ENCODE measurements at places on chromosomes 1 and 21. TPM values are rescaled to one million over a fixed set of nuclear protein-coding genes. Genes with fewer than 3 reads are reported as not detected.
A peak's percentile ranks its signal among the peaks of the same experiment; 100 is the strongest.

Gene CXADR
- total RNA-seq = 0.14 TPM

Gene ATG4C
- total RNA-seq = 11.5 TPM

Gene DPM3
- total RNA-seq = 26.4 TPM

Gene LIN9
- total RNA-seq = 6.4 TPM

Gene TRIM62
- 5.3 TPM for total RNA-seq

Gene TTLL10
- not detected for total RNA-seq

Gene LCE2C
- not detected for total RNA-seq

Gene CD1E
- total RNA-seq = not detected

Gene SSX2IP
- 9.9 TPM for total RNA-seq

Gene CCDC185
- not detected for total RNA-seq

Gene ZSWIM5
- total RNA-seq = 2.9 TPM

Gene SMCP
- total RNA-seq = not detected

Gene MATN1
- 0.31 TPM for total RNA-seq

Gene RNF207
- 20.6 TPM for total RNA-seq

Gene S100B
- total RNA-seq = not detected

GRCh38 chr1:218925777-218926176, 247.9 kb upstream of the LYPLAL1 start:
- DNase-seq = no peak

GRCh38 chr1:159949123-159949522, 3.7 kb upstream of the IGSF9 start:
- no peak for DNase-seq

DNA sequence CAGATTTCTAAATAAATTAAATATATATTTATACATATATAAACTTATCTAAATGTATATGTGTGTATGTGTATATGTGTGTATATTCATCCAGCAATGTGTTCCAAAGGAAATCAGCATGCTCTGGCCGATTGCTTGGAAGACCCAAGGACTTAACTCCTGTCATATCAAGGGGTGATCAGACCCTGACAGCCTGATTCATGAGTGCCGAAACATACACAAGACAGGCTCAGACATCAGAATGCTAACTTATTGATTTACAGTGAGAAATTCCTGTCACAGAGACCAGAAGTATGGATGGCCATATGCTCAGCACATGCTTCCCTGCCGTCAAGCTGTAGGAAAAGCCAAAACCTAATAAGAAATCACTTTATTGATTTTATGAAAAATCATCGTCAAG, 545.1 kb upstream of the NR5A2 start:
- DNase-seq = no peak

- no peak for DNase-seq
Measured at GRCh38 chr1:60762176-60762575, 320.2 kb upstream of the NFIA start.

DNA sequence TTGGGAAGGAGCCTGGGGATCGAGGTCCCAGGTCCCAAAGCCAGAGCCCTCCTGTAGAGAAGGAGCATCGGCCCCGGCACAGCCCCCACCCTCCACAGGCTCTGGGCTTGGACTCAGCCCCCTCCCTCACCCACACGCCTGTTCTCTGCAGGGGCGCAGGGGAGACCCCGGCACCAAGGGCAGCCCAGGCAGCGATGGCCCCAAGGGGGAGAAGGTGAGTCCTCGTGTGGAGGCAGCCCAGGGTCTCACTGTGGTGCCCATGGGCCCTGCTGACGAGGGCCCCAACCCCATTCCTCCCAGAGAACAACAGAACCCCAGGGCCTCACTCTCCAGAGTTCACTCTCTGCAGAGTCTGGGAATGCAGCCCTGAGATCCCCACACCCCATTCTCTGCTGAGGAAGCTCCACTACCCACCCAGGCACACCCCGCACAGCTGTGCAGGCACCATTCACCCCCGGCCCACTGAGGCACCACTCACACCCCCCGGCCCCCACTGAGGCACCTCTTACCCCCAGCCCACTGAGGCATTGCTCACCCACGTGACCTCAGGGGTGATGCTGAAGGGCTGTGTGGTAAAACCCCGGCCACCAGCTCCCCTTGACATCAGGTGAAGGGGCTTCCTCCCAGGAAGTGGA, 21.8 kb downstream of the COL6A2 start:
- no peak for DNase-seq

GRCh38 chr1:48027533-48027835, 30.3 kb upstream of the TRABD2B start:
- no peak for DNase-seq

DNA sequence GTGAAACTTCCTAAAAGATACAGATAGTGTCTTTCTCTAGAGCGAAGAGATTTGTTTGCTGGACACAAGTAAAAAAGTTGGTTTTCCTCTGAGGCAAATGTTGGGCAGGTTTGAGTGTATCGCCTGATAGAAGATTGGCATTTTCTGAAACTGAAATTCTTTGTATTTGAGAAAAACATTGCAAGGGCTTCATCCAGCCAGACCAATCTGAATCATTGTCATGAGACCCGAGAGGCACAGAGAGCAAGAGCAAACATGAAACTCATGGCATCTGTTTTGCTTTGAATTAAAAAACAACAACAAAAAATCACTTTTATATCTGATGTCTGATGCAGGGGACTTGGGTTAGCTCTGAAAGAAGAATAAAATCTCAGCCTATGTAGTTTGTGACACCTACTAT, 379.3 kb upstream of the NCAM2 start:
- DNase-seq = no peak

GRCh38 chr21:38680401-38680800, 125.3 kb upstream of the ETS2 start:
- DNase-seq = no peak

DNA sequence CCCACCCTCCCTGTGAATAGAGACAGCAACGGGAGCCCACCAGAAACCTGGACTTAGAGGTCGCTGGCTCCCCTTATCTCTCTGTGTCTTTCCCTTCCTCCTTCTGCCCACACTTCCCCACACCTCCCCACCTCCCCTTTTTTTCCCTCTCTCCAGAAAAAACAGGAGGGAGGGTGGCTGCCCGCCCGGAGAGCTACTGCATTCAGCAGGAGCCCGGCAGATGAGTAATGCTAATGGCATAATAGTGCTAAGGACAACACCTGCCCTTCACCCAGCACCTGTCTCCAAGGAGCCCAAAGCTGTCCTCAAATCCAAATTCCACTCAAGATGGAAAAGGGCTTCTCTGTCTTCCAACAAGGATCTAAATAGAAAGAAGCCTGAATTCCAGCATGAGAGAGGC, 11.4 kb upstream of the PRELP start:
- DNase-seq = no peak

DNA sequence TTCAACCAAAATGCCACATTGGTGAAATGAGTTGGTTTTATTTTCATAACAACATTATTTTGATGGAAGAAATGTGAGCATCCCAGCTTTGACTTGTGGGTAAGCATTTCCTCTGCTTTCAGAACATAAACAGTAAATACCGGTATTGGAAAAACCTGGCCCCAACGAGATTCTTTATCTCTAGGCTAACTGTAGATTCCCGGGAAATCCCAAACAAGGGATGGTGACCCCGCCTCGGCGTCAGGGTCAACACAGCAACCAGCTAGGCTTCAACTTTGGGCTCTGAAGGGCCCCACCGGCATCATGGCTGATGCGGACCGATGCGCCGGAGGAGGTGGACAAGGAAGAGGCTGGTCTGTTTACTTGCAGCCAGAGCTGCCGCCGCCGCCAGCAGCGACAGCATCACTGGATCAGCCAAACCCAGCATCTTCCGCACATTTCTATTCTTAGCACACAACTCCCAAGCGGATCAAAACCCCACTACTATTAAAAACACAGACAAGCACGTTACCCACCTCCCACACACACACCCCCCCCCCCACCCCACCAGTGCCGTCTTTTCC, 1.1 kb downstream of the AKT3 start:
- peak; percentile 45 for DNase-seq

DNA sequence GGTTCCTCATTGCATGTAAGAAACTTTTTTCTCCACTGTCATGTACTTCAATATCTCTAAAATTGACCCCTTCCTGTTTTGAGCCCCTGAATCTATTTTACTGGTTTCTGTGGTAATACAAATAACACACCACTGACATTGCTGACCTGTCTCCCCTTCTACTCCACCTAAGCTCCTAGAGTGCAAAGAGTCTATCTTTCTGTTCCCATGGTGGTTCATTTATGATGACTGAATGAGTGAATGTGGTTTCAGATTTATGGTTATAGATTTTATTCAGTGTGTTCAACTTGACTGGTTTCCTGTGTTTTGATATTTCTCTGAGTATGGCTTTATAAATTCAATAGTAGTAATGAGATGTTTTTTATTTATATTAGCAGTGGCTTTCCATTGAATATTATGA, 127.7 kb downstream of the MAGI3 start:
- no peak for DNase-seq

DNA sequence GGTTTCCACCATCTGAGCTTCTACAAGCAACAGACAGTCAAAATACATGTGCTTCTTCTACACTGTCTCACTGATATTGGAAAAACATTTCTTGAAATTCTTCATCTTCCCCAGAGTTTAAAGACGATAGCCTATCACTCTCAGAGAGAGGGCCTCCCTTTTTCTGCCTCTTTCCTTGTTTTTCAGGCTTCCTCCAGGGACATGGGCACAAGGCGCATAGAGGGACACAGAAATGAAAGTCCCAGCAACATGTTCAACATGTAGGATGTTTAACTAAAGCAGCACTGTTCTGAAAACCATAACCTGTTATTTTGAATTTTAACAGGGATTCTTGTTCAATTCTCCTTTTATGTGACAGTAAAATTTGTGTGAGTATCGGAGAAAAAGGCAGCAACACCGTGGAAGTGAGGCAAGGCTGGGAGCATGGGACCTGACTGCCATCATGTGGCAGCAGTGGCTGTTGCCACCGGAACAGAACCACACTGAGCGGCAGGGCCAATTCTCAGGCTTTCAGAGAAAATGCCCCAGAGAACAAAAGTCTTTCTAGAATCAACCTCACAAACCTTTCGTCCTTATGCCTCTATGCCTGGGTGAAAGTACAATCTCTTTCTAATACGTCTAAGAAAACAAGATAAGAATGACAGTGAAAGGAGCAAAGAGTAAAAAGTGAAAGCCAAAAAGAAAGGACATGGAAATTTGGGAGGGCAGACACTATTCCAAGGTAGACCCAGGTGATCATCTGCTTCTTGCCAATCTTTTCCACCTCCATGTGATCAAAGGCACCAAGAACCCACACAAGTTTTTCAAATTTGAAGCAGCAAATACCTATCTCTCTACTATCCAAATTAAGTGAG, 54.5 kb downstream of the PCNX2 start:
- peak; percentile 8 for DNase-seq

- DNase-seq = no peak
Measured at GRCh38 chr1:248752161-248753028, 3.2 kb downstream of the LYPD8 start.

DNA sequence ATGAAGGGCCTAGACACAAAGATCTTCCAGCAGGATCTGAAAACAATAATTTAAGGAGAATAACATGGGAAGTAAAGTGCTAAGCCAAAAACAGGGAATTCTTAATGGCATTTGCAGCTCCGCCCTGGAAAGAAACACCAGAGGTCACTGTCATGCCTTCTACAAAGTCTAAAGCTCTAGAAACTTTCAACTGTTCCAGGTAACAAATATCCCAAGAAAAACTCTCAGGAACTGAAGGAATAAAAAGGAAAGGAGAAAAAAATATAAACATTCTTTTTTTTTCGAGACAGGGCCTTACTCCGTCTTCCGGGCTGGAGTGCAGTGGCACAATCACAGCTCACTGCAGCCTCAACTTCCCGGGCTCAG, 13.2 kb downstream of the ZC3H12A start:
- no peak for DNase-seq

DNA sequence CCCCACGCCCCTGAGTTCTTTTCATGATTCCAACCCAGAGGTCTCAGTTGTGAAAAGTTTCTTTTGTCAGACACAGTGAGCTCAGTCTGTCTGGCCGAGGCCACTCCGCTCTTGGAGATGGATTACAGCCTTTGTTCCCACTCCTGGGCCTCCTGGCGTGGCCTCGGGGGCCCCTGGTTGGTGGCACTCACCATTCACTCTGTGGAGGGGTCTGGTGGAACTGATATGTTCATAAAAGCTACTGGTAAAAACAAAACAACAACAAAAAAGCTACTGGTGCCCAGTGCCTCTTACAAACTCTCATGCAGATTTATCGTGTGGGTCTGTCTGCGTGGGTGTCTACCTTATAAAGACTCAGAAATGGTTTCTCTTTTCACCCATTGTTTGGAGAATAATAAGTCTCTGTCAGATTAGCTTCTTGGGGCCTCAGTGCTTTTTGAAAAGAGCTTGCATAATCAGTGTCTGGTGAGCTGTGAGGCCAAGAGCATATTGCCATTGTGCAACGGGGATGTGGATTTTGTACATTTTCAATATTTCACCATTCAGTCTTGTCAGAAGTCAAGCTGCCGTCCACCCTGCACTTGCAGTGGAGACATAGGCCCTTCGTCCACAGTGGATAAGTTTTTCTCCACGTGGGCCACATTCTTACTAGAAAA, 86.7 kb downstream of the GALNT2 start:
- DNase-seq = no peak

GRCh38 chr1:46692811-46693770, 21.4 kb downstream of the TEX38 start:
- DNase-seq = no peak

DNA sequence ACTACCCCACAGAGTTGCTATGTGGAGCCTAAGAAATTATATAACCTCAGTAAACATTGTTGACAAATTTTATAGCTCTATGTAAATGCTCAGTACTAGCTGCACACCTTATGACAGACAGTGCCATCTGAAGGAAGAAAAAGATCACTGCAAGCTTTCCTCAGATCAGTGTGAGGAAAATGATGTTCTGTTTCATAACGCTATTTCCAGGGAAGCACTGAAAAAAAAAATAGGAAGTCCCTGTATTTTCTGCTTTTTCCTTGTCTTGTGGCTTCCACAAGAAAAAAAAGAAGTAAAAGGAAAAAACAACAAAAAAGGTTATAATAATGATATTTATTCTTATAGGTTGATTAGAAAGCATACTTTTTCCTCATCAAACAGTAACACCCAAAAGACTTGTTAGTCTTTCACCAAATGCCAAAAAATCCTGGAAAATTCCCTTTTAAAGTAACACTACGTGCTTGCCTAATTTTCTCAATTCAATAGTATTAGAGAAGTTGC, 23.2 kb downstream of the LYST start:
- no peak for DNase-seq

GRCh38 chr1:55864251-55864650, 649.1 kb upstream of the USP24 start:
- no peak for DNase-seq

- DNase-seq = no peak
Measured at GRCh38 chr1:232084584-232085223, 458.1 kb downstream of the DISC1 start.
